ENCODE measurements at places on chromosomes 3 and 15.

DNA sequence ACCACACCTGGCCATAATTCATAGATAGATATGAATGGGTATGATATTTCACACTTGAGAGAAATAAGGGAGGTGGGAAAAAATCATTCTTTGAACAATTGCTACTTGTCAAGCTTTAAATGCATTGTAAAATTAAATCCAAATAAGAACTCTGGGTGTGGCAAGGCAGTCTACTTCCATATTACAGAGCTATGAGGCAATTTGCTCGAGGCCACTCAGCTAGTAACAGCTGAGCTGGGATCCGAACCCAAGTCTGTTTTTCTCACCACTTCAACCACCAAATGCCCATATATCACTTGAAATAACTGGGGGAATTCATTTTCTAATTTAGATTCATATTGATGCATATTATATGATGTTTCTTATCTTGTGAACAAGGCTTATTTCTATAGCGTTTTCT, 482.2 kb upstream of the ADAMTS9 start:
- DNase-seq = no peak

- DNase-seq = no peak
Measured at GRCh38 chr3:10600296-10600714, 94.9 kb upstream of the ATP2B2 start.

- DNase-seq = no peak
Measured at GRCh38 chr3:117130222-117130621, 420.6 kb downstream of the TUSC7 start.

DNA sequence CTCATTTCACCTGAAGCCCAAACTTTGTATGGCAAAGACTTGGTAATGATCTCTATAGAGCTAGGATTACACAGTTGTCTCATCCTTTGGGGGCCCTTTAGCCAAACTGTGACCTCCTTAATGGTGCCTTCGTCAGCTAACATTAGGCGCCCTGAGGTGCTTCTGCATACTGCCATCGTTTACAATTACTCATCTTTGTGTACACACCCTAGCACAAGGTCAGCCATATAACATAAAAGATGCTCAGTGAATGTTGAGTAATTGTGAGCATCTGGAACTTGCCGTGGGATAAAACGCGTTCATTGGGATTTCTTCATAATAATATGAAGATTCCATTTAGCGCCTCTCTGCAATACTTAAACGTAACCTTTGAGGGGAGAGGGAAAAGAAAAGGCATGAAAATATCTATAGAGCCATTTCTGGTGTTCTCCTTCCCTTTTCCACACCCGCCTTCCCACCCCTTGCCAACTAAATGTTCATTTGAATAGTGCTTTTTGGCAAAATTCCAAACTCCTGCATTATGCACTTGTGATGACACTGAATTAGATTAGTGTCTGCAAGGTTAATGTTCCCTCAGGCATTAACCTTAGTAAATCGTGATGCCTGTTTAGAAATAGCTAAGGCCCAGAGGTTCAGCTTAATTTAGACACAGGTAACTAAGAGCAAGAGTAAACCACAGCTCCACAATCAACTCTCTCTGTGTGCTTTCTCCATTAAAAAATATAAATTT, 990 bp upstream of the ZNF148 start:
- DNase-seq = no peak

- DNase-seq = no peak
Measured at GRCh38 chr3:150146991-150147761, 176.5 kb upstream of the PFN2 start.

DNA sequence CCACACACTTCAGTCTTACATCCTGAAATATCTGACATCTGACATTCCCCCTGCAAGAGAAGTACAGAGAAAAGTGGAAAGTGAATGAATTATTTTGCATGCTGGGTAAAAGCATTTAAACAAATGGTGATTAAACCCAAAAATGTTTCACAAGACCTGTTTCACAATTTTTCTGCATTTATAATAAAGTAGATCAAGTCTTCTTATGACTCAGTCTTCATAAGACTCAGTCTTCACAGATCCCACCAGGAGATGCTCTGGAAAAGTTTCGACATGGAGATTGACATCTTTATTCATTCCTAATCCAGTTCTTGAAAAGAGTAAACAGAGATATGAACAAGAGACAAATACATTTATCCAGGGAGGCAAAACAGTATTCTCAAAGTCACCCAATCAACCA, 13.2 kb upstream of the EDC3 start:
- no peak for DNase-seq

- no peak for DNase-seq
Measured at GRCh38 chr3:14948609-14949038, 1.2 kb downstream of the NR2C2 start.

DNA sequence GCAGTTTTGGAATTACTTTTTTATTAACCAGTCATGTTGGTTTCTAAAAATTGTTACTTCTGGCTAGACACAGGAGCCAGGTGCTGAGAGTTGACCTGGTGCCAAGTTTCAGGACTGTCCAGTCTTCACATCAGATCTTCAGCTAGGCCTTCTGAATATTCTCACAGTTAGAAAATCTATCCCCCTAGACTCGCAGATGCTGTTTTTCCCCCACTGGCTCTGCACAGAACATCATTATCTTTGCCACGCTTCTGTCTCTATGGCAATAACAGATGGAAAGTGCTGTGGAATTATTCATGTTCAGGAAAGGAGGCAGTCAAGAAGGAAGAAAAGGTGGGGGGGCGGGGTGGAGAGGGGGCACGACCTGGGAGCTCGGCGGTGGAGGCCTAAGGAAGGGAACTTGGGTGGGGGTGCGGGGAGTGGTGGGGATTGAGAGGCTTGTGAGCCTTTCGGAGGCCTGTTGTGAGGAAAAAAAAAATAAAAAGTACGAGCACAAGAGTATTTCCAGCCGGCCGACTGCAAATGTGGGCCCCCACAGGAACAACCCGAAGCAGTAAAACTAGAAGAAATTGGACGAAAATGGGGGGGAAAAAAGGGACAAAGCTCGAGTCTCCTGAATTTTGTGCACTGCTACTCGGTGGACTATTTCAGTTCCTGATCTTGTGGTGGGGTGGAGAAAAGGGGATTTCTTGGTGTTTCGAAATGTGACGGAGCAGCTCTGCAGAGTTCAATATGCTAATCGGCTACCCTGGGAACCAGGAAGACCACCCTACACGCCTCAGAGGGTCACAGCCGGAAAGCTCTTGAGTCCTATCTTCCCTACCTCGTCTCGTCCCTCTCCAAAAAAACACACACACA, 1.5 kb upstream of the SKIL start:
- DNase-seq = no peak

DNA sequence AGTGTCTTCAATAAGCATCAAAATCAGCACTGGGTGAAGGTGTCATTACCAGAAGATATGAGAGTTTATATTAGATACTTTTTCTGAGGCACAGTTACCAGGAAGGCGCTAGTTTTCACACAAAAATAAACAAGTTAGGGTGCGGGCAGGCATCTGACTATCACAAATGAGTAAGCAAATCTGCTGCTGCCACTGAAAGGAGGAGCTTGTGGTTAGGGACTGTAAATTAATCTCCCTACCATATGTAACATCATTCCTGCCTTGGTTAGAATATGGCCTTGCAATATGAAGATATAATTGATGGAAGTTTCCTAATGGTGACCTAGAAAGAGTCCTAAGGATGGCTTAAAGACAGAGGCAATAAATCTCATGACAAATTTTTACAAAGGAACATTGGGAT, 19.5 kb upstream of the EID1 start:
- no peak for DNase-seq

DNA sequence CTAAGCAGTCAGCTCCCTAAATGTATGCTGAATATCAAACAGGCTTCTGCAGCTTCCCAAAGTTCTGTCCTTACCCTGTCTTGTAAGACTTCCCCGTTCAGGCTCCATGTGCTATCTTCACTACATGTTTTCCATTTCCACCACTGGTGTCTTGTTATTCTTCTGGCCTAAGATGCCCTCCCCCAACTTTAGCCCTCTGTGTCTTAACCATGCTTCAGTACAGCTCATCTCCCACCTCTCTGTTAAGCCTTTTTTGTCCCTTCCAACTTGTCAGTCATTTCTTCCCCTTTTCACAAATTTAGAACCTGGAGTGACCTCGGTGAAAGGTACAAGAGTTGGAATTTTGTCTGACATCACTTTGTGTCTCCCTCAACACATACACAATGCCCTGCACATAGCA, 151.7 kb upstream of the TBL1XR1 start:
- DNase-seq = no peak

DNA sequence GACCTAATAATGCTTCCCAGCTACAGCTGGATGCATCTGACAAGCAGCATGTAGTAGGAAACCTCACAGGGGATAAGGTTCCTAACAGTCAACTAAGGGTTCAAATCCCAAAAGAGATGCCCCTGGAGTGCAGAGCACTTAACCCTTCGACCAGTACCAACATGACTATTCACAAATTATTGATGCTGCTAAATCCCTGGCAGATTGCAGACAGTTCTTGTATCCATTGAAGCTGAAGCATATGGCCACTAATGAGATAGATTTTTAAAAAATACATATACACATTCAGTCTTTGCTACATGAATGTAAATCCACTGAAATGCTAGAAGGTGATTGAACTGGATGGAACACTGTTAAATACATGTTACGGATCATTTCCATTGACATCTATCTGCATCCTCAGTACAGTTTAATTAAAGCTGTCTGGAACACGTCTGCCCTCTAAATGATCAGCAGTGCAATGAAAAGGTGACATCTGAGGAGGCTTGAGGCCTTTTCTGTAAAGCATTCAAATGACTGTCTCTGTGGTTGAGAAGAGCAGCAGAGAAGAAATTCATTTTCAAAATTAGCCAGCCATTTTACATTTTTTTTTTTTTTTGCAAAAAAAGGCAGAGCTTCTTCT, 19.5 kb upstream of the NANOGP8 start:
- no peak for DNase-seq

- no peak for DNase-seq
Measured at GRCh38 chr15:91970142-91970541, 116.6 kb downstream of the SLCO3A1 start.

GRCh38 chr15:55222588-55222987, 25.8 kb upstream of the RSL24D1 start:
- DNase-seq = no peak

DNA sequence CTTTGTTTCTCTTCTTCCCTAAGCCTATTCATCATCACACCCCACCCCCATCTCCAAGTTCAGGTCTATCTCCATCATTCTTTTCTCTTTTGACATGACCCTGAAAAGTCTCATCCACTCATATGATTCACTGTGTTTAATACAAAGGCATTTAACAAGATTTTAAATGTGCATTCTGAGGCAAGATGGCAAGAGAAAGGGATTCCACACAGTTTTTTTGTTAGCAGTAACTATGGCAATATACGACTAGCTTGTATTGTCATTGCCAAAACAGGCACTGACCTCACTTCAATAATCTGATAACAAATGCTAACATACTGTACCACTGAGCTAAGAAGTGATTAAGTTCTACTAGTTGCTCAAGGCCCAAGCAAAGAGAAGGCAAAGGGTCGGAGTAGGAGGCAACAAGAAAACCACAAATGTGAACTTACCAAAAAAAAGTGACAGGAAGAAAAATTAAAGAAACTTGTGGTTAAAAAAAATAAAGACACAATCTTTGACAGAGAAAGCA, 53.2 kb downstream of the FBN1 start:
- DNase-seq = no peak

DNA sequence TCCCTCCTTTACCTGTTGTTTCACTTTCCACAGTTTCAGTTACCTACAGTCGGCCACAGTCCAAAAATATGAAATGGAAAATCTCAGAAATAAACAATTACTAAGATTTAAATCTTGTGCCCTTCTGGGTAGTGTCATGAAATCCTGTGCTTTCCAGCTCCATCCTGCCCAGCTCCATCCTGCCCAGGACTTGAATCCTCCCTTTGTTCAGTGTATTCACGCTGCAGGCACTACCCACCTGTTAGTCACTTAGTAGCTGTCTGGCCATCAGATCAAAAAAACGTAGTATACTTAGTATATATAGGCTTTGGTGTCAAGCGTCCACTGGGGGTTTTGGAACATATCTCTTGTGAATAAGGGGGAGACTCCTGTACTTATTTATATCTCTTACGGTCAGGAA, 329.0 kb upstream of the SEMA6D start:
- DNase-seq = no peak

DNA sequence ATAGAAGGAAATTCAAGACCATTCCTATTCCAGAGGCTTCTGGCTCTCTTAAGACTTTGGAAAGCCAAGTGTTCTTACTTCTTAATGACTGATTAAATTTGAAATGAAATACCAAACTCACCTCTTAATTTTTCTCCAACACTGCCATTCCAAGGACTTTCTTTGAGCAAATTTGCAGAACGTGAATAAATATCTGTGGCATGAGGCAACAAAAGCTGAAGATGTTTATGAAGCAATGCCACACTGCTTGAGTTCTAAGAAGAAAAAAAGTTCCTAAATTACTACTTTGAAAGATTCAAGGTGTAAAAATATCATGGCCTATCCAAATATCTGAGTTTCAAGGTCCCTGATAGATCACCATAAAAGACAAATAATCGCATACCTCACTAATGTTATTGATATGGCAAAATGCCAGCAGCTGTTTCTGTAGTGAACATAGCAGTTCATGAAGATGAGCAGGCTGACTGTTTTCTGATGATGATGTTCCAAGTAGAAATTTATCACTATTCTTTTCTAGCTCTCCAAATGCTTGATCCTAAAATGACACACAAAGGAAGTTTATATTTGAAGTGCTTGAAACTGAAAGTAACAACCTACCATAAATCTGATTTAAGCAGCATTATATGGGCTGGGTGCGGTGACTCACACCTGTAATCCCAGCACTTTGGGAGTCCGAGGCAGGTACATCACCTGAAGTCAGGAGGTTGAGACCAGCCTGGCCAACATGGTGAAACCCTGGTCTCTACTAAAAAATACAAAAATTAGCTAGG, 104.4 kb downstream of the HERC1 start:
- DNase-seq = no peak

- no peak for DNase-seq
Measured at GRCh38 chr3:78683284-78683683, 1084.5 kb downstream of the ROBO1 start.

GRCh38 chr3:58129041-58129770, 81.6 kb downstream of the DNASE1L3 start:
- no peak for DNase-seq

GRCh38 chr15:31485911-31486461, 159.4 kb downstream of the KLF13 start:
- no peak for DNase-seq

DNA sequence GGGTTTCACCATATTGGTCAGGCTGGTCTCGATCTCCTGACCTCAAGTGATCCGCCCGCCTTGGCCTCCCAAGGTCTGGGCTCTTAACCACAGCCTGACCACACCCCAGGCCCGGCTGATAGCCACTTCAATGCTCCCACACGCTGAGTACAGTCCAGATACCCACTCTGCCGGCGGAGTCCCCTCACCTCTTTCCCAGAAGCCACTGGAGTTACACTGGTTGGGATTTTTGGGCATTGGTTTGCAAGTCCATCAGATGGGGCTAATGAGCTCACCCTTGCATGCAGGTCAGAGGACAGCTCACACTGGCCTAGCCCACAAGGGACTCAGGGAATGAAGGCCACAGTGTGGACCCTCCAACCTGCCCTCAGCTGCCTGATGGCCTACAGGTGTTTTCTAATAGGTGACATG, 60.1 kb downstream of the IQSEC1 start:
- no peak for DNase-seq

GRCh38 chr15:68553314-68553993, 25.3 kb upstream of the CORO2B start:
- DNase-seq = no peak

GRCh38 chr3:158148218-158148617, 38.3 kb downstream of the RSRC1 start:
- no peak for DNase-seq

- no peak for DNase-seq
Measured at GRCh38 chr15:49706805-49707204, 86.0 kb downstream of the DTWD1 start.

GRCh38 chr3:12922306-12922705, 80.9 kb upstream of the RPL32 start:
- DNase-seq = no peak

GRCh38 chr15:100042558-100042957, 299.2 kb downstream of the ADAMTS17 start:
- DNase-seq = no peak

All from NCI-H187 (cell line).